ENCODE measurements at places on chromosomes 7 and 10.

DNA sequence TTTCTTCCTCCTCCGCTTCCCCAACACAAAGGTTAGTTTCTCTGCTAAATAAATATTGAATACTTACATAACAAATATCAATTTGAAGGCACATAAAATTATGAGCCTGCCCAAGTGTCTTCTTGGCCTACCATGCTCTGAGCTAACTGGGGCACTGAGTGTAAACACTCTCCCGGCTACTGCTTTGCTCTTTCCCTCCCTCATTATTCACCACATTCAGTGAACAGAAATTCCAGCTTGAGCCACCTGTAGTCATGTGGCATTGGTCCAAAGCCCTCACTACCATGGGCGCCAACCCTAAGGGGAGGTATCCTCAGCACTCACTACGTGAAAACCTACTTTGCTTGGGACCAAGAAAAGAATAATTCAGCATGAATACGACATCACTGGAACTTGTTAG, 409.0 kb downstream of the KCNMA1 start:
- DNase-seq = no peak

DNA sequence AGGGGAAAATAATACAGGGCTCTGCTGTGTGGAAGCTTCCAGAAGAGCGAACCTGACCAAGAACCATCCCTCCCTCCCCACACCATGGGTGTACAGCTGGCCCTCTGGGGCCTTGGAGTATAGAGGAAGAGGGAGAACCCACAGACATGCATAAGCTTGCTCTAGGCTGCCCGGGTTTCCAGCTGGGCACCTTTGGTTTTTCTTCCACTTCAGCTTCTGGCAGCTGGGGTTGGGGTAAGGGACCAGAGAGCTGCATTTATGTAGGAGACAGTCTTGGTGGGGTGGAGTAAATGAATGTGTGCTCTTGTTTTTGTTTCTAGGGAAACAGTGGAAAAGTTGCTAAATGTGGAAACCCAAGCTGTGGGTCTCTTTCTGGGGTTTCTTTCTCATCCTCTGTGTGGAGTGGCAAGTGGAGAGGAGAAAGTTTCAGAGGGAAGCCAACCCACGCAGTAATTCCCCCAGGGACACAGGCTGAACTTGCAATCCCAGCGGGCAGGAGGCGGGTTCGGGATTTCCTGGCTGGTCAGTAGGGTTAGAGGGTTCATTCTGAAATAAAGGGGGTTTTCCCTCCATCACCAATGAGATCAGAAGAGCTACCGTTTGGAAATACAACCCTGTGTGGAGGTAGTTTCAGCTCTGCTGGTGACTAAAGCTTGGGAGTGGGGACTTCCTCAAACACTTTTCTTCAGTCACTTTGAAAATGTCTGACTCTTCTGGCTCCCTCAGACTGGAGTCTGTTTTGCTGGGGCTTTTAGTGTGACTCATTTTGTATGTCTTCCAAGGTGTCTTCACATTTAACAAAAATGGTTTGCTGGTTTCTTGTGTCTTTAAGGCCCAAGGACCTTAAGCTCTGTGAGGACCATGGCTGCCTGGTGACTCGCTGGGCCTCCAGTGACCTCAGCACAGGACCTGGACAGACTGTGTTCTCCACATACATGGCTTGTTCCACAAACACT, 22.2 kb upstream of the SRGN start:
- DNase-seq = no peak

DNA sequence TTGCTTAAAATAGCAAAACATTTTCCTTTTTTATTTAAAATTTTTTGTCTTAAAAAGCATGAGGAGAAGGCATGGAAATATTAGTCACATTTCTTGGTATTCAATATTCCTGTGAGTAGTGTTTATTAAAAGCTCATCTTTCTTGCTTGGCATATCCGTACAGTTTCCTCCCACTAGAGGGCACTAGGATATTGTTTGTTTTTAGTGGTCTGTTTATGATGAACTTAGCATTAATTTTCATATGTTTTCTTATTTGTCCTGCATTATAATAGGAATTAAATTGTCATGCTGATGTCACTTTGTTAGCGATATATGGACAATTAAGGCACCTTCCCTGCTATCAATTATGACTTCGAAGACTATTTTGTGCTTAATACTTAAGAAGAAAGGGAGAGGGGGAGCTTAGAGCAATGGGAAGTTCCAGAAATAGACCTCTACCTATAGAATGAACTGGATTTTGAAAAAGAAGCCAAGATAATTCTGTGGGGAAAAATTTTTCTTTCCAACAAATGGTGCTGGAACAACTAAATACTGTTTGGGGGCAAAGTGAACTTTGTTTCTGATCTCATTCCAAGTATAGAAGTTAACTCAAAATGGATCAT, 91.0 kb upstream of the STRIP2 start:
- DNase-seq = no peak

DNA sequence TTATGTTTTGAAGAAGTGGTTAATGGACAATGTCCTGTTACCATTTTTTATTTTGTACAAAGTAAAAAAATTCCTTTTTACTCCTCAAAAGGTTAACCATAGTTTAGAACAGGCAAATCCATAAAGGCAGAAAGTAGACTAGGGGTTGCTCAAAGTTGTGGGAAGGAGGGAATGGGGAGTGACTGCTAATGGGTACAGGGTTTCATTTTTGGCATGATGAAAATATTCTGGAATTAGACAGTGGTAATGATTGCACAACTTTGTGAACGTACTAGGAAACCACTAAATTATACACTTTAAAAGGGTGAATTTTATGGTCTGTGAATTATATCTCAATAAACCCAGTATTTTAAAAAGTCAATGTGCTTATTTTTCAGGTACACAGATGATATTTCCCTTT, 35.4 kb upstream of the CDK14 start:
- no peak for DNase-seq

DNA sequence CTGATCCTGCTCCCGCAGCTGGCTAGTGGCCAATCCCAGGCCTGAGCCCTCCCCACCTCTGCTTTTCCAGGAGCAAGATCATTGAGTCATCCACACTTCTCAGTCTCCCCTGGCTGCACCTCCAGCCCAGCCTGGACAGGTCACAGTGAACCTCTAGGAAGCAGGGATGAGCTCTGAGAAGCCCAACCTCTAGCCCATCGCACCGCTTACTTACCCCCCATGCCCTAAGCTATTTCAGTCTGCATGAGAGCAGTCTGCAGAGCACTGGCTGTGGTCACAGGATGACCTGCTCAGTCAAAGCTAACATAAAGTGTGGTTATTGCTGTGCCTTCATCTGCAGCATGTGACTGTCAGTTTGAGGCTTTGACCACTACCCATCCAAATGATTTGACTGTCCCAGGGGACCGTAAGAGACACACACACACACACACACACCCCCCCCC, 129.2 kb downstream of the SORBS1 start:
- no peak for DNase-seq

DNA sequence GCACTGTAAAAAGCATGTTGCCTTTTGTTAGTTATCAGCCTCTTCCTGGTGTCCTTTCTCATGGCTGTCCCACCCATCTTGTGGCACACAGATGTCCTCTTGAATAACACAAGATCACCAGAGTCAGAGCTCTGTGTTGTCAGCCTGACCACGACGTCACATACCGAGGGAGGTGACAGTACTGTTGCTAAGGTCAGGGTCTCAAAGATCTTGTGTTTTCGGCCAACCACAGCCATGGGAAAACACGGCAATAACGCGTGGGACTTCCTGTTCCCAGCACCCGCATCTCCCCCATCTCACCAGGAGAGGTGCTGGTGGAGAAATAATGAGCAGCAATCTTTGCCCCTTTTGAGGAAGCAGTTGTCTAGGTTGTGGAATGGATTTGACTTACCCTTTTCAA, 40.4 kb downstream of the NPVF start:
- DNase-seq = no peak

- DNase-seq = no peak
These were observed 152.5 kb upstream of the TNS3 start for GRCh38 chr7:47734287-47734948.

DNA sequence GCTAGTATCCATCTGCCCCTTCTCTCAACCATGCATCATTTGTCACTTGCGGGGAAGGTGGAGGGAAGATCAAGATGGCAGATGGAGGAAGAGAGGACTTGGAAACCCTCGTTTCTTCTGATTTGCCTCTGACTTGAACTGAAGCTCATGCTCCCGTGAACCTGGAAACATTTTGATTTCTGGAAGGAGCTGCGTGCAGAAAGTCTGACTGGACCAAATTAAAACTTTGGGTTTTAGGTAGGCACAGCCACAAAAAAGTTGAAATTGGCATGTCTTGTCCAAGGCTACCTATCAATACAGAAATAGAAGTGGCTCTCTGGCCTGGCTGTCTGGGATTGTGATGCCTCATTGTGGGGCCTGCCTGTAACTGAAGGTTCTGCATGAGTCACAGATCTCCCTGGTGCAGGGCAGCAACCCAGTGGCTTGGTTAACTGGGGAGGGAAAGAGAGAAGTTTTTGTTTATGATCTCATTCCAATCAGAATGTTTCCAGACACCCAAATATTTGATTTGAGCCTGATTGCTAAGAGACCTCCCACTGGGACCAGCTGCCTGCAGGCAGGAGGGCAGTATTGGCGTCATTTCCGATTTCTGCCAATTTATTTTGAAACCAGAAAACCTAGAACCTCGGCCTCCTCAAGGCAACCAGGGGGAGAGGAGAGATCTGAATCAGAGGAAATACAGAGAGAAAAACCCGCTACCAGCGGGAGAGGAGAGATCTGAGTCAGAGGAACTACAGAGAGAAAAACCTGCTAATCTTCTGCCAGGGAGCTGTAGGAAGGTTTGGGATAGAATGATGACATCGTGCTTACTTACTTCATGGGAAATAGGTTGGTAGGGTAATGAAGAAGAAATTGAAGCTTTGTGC, 363.6 kb downstream of the ANKRD30A start:
- DNase-seq = no peak

DNA sequence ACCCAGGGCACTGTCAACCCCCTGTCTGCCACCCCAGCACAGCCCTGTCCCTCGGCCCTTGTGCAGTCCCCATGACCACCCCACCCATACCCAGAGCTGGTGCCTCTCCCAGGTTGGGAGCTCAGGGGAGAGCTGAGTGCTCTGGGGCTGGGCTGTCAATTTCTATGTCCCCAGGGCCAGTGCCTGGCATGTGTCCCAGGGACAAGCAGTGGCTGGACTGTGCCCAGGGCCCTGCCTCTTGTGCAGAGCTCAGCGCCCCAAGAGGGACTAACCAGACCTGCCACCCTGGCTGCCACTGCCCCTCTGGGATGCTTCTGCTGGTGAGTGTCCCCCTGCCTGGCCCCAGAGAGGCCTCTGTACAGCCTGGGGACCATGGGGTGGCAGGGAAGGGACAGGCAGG, 29.0 kb upstream of the ZNF862 start:
- no peak for DNase-seq

GRCh38 chr7:43669286-43670081, 59.8 kb downstream of the COA1 start:
- no peak for DNase-seq

GRCh38 chr10:96338279-96338925, 20.4 kb downstream of the OPALIN start:
- no peak for DNase-seq

DNA sequence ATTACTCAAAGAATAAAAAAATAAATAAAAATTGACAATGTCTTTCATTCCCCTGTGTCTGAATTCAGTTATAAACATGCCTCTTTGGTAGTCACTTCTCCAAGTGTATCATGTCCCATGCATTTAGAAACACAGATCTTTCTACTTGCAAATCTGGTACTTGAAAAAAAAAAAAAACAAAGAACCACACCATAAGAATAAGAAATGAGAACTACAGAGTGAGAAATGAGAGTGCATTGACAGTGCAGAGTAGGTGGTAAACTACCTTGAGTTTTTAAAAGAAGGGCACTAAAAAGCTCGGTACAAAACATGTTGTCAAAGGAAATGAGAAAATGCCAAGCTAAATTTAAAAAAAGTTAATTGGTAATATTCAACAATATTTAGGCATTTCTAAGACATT, 123.0 kb downstream of the GPR85 start:
- no peak for DNase-seq

GRCh38 chr7:79936281-79936983, 198.2 kb upstream of the GNAI1 start:
- DNase-seq = no peak

GRCh38 chr10:11835704-11836103, 12.5 kb downstream of the PROSER2 start:
- no peak for DNase-seq

- DNase-seq = no peak
These were observed 33.5 kb downstream of the OSBPL3 start for GRCh38 chr7:24946467-24946866.

- no peak for DNase-seq
These were observed 15.8 kb upstream of the ZNRF2 start for GRCh38 chr7:30268586-30268985.

DNA sequence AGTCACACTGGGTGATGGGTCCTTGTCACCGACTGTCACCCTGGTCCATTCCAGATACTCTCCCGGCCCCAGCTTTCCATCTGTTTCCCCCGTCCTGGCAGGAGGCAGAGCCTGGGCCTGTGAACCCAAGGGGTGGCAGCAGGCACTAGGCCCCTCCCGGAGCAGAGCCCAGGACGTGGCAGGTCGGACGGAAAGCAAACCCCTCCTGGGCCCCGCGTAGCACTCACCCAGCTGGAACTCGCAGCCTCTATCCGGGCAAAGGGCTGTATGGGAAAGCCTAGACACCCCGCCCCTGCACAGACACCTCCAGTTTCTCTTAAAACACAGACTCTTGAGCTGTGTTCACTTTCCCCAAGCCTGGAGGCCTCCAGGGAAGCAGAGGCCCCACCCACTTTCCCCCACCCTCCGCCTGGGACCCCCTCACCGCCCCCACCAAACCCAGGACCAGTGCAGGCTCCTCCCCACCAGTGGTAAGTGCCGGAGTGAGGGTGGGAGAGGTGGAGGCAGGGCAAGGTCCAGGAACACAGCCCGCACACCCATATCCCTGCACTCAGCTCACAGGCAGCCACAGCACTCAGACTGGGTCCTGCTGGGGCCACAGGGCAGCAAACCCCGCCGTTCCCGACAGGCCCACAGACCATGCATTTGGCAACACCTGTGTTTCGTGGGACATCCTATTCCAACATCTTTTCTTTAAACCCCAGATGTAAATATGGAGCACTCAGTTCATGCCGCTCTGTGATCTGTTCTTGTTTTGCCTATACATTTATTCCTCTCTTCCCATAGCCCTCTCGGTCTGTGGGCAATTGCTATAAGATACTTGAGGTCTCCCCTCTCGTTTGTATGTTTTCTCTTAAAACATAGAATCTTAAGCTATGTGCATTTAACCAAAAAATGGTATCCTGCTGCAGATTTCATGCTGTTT, 98.2 kb upstream of the PDGFA start:
- DNase-seq = no peak

- no peak for DNase-seq
These were observed 79.3 kb downstream of the WIPF3 start for GRCh38 chr7:29885626-29886025.

GRCh38 chr7:1302936-1303335, 70.3 kb downstream of the UNCX start:
- DNase-seq = no peak
